ENCODE measurements at places on chromosomes 12 and 14.

DNA sequence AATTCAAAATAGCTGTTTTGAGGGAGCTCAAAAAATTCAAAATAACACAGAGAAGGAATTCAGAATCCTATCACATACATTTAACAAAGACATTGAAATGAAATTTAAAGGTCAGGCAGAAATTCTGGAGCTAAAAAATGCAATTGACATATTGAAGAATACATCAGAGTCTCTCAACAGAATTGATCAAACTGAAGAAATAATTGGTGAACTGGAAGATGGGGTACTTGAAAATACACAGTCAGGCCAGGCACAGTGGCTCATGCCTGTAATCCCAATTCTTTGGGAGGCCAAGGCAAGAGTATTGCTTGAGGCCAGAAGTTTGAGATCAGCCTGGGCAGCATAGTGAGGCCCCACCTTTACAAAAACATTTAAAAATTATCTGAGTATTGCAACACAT is 34.1 kb upstream of the DHRS7 start:
- DNase-seq = no peak

DNA sequence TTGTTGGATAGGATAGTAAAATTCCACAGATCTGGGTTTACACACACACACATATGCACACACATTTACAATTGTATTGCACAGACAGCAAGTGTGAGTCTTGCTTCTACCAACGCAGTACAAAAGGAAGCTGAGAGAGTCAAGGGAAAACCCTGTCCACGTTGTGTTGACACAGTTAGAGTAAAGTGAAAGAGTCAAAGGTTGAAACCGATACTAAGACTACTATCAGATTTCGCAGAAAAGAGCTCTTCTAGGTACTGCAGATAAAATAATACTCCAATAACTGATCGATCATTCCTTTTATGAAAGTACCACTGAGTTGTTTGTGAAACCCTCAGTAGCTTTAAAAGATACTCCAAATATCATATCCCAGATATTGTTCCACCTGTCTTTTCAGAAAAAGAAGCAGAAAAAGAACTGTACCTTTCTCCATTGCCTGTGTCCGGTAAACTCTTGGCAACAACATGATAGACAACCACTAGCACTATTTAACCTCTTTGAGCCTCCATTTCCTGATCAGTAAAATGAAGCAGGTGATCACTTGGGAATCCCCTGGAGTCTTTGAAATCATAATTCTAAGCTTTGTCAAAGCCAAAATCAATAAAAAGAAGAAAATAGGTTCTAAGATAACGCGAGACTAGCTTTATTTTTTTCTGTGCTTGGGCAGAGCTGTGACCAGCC is 224.6 kb upstream of the FOXN3 start:
- DNase-seq = no peak

DNA sequence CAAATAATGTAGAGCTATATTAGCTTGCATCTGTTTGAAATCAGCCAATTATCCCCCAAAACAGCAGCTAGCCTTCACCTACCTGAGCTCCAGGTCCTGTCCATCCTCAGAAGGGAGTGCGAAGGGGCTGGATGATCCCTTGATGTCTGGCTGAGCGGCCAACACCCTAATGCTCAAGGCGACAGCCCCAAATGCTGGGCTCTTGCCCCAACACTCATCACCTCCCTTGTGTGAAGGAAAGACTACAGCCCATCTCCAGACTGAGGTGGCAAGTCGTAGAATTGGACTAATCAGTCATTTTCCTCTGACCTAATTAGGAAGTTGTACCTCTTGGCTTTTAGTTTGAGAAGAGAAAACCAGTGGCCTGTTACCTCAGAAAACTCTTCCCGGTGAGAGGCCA is 16.3 kb upstream of the MDM1 start:
- no peak for DNase-seq

DNA sequence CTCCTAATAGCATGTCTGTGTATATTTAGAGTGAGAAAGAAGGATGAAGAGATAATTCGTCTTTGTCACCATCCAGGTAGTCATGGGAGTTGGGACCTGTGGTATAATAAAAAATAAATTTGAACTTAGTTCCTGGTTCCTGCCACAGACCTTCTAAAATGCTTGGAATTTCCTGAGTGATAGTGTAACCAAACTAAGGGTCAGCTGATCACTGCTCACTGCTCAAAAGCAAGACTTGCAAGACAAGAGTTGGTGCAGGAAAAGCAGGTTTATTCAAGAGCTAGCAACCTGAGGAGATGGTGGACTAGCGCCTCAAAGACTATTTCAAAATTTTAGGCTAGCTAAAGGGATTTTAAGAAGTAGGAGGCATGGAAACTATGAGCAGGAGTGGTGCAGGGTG is 19.1 kb downstream of the ANG start:
- DNase-seq = peak; percentile 20

DNA sequence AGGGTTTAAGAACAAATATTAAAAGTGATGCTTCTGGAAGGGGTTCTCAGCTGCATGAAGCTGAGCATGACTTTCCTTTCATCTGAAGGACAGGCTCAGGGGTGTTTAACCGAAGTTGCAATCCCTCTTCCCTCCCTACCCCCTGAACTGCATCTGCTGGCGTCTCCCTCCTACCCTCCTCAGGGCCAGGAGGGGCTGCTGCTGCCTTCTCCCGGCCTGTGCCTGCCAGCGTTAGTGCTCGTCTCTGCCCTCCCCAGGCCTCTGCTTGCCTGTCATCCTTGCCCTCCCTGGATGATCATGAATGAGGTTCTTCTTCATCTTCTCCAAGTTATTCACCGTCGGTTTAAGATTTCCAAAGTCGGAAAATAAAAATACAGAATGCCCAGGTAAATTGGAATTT is 12.2 kb downstream of the SMOC1 start:
- DNase-seq = no peak

Measured in cardiac fibroblast (primary cell).